AML-193 (cell line): ENCODE measurements at places on chromosomes 7 and 10.

- no peak for DNase-seq
Observed at GRCh38 chr7:52382731-52383130, 652.7 kb upstream of the POM121L12 start.

DNA sequence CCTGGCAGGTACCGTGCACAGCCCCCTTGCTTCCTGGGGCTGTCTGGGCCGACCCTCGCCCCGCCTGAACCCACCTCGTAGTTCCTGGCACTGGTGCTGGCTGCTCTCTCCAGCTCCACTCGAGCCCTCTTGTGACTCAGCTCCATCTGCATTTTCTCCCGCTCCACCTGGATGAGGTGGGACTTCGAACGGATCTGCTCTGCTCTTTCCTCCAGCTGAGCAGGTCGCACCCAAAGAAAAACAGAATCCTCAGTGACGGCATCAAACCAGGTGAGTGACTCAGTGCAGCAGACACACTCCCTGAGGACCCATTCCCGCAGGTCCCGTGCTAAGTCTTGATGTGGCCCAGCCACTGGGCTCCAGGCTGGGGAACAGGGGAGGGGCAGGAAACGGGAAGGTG, 7.4 kb downstream of the MAD1L1 start:
- no peak for DNase-seq

DNA sequence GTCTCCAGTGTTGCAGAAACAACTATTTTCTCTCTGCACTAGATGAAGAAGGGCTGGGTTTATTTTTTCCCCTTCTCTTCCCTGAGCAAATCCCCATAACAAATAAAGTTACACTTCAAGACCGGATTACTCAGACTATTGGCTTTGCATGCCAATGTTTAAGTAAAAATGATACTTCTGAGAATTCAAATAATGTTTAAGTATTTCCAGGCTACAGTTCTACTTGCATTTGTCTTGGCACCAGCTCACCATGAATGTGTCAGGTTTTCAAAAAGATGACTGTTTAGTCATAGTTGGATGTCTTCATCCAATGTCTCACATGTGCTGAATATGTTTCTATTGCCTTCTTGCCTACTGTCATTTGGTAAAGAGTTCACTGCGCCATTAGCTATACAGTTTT, 912.6 kb downstream of the GATA3 start:
- DNase-seq: no peak

DNA sequence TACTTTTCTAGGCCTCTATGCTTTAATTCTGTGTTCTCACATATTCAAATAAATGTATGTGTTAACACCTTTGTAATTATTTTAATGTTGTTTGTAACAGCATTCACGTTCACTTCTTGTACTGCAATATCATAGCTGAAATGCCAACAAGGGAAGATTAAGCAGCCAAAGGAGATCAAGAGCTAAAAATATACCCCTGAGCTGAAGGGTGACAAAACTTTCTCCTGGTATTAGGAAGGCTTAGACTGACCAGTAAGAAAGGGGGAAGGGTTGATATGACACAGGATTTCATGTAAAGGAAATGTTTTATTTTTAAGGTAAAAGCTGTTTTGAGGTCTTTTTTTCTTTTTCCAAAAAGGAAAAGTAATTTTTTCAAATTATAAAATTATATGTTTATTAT, 40.4 kb upstream of the VDAC2 start:
- no peak for DNase-seq

- no peak for DNase-seq
Observed at GRCh38 chr10:90849956-90850749, 7.7 kb downstream of the HTR7 start.

GRCh38 chr10:63030536-63030935, 102.6 kb upstream of the NRBF2 start:
- no peak for DNase-seq

DNA sequence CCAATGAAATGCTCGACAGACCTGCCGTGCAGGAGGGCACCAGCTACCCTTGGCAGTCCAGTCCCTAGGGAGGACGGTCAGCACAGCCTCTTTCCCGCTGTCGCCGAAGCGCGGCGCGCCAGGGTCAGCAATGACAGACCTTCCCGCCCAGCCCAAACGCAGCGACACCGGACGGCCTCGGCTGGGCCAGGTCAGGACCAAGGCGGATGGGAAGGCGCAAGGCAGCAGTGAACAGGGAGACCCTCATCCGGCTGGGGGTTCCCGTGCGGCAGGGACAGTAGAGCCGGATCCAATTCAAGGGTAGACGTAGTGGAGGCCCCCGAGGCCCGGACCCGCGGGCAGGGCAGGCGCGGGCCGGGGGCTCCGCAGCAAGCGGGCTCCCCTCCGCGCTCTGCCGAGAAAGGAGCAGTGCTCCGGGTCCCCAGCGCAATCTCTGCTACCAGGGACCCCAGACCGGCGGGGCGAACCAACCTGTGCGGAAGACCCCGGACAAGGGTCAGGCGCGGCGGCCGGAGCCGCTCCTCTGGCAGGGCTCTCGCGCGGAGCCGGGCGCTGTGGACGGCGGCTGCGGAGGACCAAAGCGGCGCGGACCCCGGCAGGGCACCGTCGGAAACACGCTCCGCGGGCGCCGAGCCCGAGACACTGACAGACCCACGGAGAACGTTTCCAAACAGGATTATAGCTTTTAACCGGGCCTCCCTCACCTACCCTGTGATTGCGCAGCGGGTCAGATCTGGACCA, at the start of gene SEC31B:
Gene SEC31B, minus strand, starts transcription at position 551 of the 741 bp plus-strand sequence. CDS start 2,909 bp downstream, outside the sequence.
- DNase-seq: no peak

- peak; percentile 12 for DNase-seq
Observed at GRCh38 chr10:62826273-62826672, 10.1 kb upstream of the EGR2 start.

GRCh38 chr10:118842843-118843624, 88.3 kb upstream of the CACUL1 start:
- DNase-seq: no peak

DNA sequence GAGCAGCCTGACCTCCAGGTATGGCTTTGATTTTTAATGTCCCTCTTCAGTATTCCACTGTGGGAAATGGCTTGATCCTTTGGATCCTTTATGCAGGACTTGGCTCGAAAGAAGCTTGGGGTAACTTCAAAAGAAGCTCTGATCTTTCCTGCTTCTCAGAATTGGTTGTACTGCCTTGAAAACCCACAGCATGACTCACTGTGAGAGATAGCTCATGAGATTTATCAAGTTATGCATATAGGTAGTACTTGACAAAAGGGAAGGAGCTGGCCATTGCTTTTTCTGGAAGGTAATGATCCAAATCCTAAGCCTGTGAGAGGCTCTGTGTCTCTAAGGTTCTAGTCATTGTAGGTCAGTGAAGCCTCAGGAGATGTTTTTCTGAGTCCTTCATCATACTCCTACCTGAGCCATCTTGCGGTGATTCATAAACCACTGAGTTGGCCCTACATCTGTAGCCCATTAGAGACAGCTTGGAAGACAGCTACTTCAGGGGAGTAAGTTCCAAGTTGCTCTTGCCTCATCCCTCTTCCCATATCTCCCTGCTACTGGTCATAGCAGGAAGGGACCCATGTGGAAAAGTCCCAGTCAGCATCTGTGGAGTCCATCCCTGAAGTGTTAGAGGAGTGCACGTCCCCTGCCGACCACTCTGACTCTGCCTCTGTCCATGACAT, 36.7 kb upstream of the NFKB2 start:
- DNase-seq: no peak

DNA sequence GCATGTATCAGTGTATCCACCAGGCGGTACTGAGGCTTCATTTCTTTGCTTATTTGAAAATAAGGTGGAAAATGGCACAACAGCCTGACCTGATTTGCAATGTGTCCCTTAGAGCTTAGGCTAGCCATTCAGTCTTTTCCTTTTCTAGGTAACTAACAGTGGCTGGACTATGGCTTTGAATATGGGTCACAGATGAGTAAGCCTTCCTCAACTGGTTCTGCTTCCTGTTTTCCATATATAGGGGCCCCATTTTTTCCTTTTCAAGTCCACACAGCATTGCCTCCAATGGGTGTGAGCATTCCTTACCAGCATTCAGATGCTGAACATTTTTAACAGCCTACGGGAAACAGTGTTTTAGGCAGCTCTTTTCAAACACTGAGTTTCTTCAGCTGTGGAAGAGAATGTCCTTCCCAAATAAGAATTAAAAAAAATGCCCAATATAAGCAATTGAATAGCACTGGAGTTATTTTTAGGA, 3.9 kb upstream of the ITGB1 start:
- DNase-seq: no peak

DNA sequence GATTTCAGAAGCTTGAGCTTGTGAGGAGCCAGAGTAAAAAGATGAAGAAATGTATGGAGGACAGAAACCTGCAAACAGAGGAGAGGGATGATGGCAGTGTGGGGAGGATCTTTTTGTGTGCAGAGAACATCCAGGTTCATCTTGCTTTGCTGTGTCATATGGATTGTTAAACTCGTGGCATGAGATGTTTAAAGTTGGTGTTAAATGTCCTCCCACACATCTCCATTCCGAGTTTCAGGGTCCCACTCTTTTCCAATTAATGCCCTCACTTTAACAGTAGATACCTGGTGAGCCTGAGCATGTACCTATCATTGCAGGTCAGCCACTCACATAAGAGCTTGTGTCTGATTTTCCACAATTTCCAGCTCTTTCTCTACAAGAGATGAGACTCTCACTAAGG, 147.7 kb downstream of the ST7 start:
- DNase-seq: no peak

- no peak for DNase-seq
Observed at GRCh38 chr7:90896458-90896857, 300.3 kb downstream of the CDK14 start.

DNA sequence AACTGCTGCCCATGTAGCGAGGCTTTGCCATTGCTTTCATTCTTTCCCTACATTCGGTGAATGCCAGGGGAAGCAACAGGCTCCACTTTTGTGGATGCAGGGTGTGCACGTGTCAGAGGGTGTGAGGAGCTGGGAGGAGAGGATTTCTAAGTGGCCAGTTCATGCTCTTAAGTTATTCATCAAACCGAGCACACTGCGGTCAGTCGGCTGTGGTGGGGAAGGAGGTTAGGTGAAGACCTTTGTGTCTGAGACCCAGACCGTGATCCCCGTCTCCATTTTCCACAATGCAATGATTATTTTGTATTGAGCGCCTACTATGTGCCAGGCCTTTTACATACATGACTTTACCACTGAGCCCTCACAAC, 438.6 kb upstream of the GALNT17 start:
- no peak for DNase-seq

DNA sequence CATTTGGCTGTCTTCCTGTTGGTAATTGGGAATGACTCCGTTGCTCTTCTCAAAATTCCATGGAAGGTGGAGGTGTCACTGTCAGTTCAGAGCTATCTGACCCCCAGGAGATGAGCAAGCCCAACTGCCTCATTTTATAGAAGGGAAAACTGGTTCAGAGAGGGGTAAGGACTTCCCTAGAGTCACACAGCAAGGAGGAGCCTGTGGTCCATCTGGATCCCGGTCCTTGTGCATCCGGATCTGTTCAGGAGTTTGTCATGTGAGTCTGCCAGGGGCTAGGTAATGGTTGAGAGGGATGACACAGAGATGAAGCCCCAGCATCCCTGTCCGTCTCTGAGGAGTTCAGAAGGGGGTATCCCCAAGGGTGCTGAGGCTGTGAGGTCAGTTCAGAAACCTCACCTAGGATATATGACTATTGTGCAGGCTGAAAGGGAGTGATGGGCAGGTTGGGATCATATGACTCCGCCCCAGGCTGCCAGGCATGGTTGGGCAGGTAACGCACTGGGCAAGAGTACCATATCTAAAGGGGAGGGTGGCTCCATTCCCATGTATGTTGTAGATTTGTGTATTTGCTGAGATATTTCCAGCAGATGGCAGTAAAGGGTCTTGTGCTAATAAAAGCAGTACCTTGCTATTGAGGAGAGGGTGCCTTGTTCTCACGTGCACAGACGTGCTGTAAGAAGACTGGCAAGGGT, 16.0 kb upstream of the SLC29A3 start:
- peak; percentile 69 for DNase-seq

DNA sequence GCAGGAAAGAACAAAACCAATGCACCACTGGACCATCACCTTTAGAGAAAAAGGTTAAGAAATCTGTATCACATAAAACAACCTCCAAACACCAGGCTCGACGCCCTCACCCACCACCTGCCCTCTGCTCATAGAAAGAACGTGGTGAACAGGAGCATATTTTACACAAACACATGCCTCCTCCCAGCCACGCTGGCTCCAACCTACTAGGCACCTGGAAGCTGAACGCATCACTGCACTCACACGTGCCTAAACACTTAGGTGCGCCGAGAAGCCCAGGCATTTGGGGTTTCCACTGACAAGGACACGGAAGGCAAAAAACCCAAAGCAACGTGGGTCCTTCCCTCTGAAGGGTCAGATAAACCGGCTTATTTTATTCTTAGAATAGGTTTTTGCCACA, 56.0 kb downstream of the PTPRN2 start:
- no peak for DNase-seq

DNA sequence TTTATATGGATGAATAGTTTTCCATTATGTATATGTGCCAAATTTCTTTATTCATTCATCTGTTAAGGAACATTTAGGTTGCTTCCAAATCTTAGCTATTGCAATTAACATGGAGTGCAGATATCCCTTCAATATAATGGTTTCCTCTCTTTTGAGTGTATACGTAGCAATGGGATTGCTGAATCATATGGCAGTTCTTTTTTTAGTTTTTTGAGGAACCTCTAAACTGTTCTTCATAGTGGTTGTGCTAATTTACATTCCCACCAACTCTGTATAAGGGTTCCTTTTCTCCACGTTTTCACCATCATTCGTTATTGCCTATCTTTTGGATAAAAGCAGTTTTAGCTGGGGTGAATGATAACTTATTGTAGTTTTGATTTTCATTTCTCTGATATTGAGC, 46.5 kb downstream of the FAS start:
- DNase-seq: no peak

DNA sequence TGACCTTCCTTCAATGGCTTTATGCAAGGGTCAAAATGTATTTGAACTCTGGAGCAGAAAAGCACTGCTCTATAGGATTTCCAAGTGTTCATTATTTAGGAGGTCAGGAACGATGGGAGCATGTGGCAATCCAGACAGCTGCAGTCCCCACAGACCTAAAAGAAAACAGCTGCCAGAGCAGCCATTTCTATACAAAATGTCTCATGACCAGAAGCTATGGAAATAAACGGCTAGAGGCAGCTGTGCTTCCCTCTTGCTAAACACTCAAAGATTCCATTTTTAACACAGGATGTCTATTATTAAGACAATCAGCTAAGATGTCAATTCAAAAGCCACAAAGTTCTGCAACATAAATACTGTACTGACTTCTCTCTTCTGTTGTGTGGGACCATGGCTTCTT, 879.1 kb upstream of the C7orf33 start:
- no peak for DNase-seq

GRCh38 chr10:12690525-12691126, 310.9 kb downstream of the CCDC3 start:
- DNase-seq: no peak

DNA sequence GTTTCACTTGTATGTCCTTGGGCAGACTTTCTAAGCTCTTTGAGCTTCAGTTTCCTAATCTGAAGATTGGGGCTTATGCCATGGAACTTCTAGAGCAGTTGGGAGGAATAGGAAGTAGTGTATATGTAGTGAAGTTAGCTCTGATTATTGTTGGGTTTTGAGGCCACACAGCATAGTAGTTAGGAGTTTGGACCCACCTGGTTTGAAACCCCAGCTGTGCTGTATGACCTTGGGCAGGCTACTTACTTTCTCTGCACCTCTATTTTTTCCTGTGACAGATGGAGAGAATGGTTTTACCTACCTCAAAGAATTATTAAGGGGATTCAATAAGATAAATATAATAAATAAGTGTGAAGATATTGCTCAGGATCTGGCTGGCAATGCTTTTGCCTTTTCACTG, 61.4 kb upstream of the ADRB1 start:
- no peak for DNase-seq

- DNase-seq: no peak
Observed at GRCh38 chr10:51377070-51377931, 303.0 kb downstream of the PRKG1 start.

GRCh38 chr7:31004393-31004792, 40.6 kb downstream of the GHRHR start:
- DNase-seq: no peak
